ENCODE measurements at places on chromosomes 2 and 18.

- DNase-seq, result no peak
Observed at GRCh38 chr2:174835797-174836255, 71.6 kb upstream of the CHRNA1 start.

- no peak for DNase-seq
Observed at GRCh38 chr2:230794497-230794896, 70.2 kb upstream of the ITM2C start.

DNA sequence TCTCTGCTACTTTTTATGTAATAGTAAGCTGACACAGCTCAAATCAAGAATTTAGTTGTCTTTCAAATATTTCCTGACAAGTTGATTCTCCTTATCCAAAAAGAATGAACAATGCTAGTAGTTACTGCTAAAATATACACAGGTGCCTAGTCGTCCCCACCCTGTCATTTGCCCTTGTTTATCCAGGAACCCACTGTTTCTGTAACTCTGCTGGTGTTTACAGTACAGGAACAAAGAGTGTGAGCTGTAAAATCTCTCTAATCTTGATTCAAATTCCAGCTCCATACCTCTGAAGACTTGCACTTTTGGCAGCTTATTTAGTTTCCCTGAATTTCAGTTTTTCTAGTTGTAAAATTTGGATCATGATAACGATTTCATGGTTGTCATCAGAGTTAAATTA is 21.1 kb upstream of the SCYGR2 start:
- DNase-seq, result no peak

DNA sequence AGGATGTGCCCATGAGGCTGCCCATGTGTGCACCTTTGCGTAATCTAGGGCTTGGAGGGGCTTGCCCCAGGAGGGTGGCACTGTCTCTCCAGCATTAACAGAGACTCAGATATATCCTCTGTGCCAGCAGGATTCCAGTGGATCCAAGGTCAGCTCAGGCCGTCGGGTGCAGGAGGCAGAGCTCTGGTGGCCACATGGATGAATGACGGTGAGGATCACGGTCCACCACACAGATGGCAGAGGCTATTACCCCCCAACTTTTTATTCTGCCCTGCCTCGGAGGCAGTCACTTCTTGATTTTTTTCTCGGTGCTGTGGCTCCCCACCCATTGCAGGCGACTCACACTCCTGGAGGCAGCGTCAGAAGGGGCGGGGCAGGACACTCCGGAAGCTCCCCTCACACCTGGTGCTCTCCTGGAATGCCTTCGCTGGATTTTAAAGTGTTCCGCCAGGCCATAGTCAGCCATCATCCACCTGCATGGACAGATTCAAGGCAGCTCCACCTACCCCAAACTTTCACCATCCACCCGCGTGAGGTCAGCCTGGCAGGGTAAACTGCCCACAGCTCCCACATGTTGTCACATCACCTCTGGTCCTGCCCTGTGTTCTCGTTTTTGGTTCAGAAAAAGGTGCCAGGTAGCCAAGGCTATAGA is 602.9 kb upstream of the RAB6C start:
- DNase-seq, result no peak

- no peak for DNase-seq
Observed at GRCh38 chr2:142813830-142814829, 63.3 kb upstream of the KYNU start.

- no peak for DNase-seq
Observed at GRCh38 chr2:159513745-159514144, 102.6 kb downstream of the BAZ2B start.

DNA sequence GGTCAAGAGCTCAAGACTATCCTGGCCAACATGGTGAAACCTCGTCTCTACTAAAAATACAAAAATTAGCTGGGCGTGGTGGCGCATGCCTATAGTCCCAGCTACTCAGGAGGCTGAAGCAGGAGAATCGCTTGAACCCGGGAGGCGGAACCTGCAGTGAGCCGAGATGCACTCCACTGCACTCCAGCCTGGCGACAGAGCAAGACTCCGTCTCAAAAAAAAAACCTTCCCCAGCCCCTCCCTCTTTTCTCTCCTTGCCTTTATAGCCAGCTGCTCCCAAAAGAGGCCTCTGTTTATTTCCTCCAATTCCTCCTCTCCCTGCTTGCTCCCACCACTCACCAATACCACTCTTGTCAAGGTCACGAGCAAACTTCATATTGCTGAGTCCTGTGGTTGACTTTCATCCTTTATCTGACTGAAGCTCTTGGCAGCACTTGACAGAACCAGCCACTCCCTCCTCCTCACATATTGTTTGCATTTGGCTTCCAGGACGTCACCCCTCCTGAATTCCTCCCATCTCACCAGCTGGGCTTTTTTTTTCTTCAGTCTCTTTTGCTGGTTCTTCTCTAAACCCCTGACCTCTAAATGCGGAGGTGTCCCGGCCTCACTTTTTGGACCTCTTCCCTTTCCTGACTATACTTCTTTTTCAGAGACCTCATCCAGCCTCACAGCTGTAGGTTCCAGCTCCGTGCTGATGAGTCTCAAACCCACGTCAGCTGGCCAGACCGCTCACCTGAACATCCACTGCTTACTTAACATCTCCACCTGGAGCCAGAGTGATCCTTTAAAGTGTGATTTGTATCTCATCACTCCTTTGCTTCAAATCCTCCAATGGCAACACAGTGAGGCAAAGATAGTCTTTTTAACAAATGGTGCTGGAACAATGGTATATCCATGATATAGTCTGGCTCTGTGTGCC is 84.6 kb upstream of the CAB39 start:
- no peak for DNase-seq

- DNase-seq, result no peak
Observed at GRCh38 chr2:82501217-82501616, 1957.9 kb downstream of the SUCLG1 start.

GRCh38 chr2:65320946-65321345 is 93.3 kb downstream of the ACTR2 start:
- no peak for DNase-seq

GRCh38 chr2:219460424-219460926 is 25.8 kb downstream of the SPEG start:
- no peak for DNase-seq
